ENCODE measurements at places on chromosomes 2 and 18. TPM values are rescaled to one million over a fixed set of nuclear protein-coding genes. Genes with fewer than 3 reads are reported as not detected.

DNA sequence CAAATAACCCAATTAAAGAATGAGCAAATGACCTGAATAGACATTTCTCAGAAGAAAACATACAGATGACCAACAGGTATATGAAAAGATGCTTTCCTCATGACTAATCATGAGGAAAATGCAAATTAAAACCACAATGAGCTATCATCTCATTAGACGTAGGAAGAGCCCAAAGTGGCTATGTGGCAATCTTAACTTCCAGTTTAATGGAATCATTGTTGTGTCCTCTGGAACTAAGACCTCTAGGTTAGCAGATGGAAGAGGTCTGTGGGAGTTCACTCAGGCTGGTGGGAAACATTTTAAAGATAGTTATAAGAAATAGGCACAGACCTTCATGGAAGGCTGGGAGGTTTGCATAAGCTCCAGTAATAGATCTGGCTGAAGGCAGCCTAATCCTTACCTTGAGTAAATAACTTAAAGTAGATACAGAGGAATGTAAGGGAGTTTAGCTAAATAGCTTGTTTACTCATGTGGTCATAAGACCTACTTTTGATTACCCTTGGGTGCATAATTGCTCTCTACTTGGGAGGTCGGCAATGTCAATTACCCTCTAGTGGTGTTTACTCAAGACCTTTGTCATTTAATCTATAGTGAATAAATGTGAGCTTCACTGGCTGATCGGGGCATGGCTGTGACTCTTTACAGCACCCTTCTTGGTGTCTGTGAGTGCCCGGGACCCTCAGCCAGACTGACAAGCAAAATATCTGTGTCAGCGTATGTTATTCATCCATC lies 119.0 kb downstream of the GULP1 start:
- DNase-seq, result no peak

The CPS1 gene
- 0.51 TPM for total RNA-seq

The CTIF gene
- 18.0 TPM for total RNA-seq

The UGT1A5 gene
- total RNA-seq, result not detected

DNA sequence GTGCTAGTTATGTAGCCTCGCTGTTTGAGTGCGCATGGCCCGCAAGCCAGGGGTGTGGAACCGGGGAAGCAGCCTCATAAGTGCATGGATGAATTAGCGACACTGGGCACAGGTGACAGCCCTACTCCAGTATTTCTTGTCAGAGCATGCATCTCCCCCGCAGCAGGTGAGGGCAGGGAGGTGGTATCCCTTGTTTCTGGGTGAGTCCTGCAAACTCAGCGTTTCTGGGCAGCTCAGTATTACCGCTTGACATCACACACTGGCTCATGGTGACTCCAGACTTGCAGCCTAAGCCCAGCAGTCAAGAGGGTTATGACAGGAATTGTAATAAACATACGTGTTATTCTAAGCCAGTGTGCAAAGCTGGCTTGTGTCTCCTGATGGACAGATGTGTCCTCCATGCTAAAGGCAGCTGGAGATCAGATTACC lies 2.5 kb downstream of the CABLES1 start:
- DNase-seq, result peak; percentile 37

GRCh38 chr18:2468051-2468450 lies 103.3 kb downstream of the METTL4 start:
- no peak for DNase-seq

The MAP3K2 gene
- total RNA-seq, result 19.1 TPM

DNA sequence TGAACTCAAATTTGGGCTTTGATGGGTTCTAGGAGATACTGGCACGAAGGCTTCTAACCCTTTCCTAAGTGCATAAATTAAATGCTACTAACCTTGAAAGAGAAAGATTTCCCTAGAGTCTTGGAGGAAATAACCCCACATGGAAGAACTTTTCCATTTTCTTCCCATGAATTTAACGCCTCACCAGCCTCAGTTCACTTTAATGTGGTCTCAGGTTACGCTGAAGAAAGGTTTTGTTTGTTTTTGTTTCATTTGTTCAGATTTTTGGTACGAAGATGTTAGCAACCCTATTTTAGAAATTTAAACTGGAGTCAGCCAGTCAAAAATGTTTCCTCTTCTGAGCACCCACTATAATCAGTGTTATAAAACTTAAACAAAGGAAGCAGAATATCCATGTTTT lies 30.7 kb downstream of the METTL4 start:
- no peak for DNase-seq

DNA sequence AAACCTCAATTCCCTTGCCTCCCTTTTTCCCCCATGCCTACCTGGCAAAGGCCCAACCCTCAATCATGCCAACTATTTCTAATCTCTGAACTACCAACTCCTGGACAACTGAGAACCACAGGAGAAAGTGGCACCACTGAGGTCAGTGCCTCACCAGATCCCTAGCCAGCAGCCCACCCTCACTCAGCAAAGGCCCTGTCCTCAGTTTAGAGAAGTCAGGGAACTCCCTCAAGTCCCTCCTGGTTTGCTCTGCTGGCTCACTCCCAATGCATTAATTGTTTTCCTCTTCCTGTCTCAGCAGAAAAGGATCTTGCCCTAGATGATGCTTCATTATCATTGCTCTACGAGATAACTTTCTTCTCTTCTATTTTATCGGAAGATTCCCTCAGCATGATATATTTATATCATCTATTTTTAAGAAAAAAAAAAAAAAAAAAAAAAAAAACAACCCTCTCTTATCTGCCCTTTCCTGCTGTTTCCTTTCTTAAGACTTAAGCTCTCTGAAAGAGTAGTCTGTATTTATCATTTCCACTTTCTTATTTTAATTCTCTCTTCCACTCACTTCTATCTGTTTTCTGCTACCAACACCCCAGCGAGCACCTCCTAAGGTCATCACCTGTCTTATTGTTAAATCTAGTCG lies 22.7 kb upstream of the ZBTB14 start:
- DNase-seq, result no peak

The ADRA2B gene
- total RNA-seq, result under 0.01 TPM

- DNase-seq, result peak; percentile 23
Measured at GRCh38 chr18:47944972-47945852, 14.8 kb upstream of the SMAD2 start.

DNA sequence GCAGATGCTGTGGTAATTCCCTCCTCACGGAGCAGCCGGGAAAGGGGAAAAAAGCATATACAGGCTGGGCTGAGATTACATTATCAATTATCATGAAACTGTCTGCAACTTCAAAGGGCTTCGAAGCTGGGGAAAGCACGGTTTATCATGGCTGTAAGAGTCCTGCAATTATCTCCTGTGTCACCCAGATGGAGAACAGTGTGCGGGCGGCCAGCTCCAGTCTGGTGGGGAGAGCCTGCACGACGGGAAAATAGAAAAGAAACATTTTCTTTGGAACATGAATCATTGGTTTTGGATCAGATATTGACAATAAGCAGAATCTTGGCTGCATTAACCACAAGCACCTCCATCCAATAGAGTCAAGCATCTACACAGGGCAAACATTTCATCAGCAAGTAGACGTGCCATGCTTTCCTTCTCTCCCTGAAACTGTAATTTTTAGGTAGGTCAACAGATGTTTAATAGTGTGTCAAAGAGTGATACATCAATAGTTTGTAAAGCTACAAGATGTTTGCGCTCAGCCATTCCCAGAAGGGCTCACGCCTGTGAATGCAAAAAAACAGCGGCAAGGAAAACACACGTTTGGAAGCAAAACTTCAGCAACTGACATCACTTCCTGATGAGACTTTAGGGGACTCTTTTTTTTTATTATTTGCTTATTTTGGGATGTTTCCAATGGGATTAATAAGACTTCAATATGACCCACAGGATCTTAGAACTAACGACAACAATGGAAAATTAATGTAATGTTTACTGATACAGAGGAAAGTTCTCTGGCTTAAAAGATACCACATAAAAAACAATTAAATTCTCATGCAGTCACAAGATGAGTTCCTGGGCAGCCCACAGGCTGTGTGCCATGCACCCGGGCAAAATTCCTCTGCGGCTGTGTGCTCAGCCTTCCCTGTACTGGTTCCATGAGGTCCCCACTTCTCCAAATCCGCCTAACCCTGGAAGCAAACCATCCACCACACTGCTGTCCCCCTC lies 111.0 kb upstream of the SALL3 start:
- no peak for DNase-seq

The SULT1C4 gene
- 114 TPM for total RNA-seq

The LRP1B gene
- total RNA-seq, result 0.13 TPM

GRCh38 chr18:44744161-44745121 lies 63.8 kb downstream of the SETBP1 start:
- DNase-seq, result no peak

GRCh38 chr2:9217838-9218770 lies 11.5 kb downstream of the ASAP2 start:
- no peak for DNase-seq

GRCh38 chr2:70725505-70725904 lies 42.5 kb downstream of the ADD2 start:
- no peak for DNase-seq

- DNase-seq, result no peak
Measured at GRCh38 chr2:51633073-51633472, 601.1 kb upstream of the NRXN1 start.

DNA sequence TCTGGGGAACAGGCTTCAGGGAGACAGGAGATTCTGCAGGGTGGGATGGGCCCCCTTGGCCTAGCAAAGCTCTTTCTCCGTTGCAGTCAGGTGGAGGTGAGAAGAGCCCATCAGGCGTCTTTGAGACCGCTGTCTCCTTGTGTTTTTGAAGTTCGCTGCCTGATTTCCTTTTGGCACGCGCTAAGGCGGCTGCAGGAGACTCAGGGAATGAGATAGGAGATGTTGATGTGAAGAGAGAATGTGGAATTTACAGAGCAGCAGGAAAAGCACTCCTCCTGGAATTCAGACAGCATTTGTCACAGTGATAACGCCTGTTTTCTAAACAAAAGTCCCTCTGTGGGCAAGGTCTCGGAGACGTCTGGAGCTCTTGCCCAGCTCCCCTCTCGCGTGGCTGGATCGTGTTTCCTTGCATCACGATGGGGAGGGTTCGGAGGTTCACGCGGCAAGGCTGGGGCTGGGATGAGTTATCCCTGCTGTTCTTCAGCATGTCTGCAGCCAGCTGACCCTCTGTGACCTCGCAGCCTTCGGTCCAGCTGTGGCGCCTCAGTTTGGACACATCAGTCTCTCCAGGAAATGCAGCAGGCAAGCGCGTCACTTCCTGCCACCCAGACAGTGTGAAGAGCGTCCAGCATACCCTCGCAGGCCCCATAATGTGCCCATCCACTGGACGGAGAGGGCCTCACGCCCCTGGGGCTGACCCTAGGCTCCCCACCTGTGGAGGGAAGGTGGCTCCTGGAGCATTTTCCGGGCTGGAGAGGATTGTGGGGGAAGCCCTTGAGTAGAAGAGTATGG lies 30.2 kb downstream of the GLI2 start:
- DNase-seq, result peak; percentile 11

The SIX3 gene
- not detected for total RNA-seq

DNA sequence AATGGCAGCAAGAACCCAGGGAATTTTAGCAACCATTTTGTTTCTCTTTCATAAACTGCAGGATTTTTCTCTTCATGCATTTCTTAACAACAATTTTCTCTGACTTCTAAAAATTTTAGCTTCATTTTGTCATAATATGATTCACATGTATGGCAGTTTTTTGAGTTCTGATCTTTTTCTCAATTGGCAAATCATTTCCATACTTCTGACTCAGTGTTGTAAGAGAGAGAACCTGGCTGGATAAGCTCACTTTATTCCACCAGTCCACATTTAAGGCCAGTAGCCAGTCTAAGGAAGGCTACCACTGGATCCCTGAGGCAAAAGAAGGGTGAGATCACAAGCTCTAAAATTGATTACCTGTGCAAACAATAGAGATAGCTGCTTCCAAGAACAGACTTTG lies 42.8 kb upstream of the COL3A1 start:
- DNase-seq, result no peak

- DNase-seq, result no peak
Measured at GRCh38 chr2:100390001-100390940, 27.2 kb downstream of the CHST10 start.

The RIT2 gene
- not detected for total RNA-seq

The SEC11C gene
- 17.2 TPM for total RNA-seq

- DNase-seq, result no peak
Measured at GRCh38 chr2:224055101-224055500, 16.0 kb upstream of the SERPINE2 start.

The MARCO gene
- total RNA-seq, result not detected

DNA sequence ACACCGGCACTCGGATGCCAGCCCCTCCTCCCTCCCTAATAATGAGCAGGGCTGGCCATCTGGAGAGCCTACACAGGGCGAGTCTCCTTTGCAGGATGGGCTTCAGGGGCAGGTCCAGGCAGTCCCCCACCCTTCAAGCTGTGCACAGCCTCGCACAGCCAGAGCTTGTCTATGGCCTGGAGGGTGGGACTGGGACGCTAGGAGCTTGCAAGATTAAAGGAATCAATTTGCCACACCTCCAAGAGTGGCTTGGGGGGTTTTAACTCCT lies 43.9 kb upstream of the OTOF start:
- no peak for DNase-seq

DNA sequence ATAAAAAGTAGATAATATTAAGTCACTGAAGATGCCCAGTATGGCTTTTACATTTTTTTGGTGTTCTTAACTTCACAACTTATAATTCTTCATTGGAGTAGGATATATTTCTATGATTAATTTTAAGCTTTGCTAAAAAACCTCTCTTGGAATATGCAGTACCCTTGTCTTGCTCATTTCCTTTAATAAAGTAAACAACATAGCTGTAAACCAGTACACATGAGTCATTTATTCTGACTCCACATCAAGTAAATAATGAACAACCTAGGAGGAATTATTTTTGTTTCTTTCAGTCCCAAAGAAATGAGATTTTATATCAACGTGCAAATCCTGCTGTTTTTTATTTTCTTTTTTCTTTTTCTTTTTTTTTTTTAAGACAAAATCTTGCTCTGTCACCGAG lies 869.1 kb downstream of the CNTNAP5 start:
- no peak for DNase-seq

GRCh38 chr2:67883316-67884087 lies 179.3 kb downstream of the C1D start:
- peak; percentile 68 for DNase-seq

DNA sequence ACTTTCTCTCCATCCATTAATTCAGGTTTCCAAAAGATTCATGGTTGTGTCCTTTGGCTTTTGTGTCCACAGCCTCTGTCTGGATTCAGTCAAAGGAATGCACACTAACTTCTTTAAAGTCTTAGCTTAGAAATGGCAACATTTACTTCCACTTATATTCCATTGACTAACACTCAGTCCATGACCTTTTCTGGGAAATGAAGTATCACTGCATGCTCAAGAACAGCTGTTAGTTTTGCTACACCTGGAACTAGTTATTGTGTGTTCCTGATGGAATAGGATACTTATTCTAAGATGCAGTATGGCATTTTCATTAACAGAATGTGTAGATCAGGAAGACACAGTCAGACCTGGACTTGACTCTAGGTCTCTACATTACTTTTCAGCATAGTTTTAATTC lies 88.8 kb downstream of the KYNU start:
- DNase-seq, result no peak

DNA sequence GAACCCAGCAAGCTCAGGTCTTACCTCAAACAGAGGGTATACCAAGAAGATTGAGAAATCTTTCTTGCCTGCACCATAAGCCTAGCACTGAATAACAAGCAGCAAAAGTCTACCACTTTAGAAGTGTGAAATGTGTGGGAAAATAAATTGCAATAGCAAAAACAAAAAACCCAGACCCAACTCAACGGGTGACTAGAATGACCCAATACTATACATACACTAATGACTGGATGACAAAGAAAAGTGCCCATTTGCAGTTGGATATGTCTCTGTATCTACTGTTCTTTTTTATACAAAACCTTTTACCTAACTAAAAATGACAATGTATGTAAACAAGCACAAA lies 950.6 kb downstream of the TRIB2 start:
- DNase-seq, result no peak

- DNase-seq, result no peak
Measured at GRCh38 chr2:21467910-21468309, 344.1 kb downstream of the TDRD15 start.

The DDX18 gene
- total RNA-seq, result 39.7 TPM

GRCh38 chr2:196592911-196593881 lies 46.3 kb upstream of the CCDC150 start:
- DNase-seq, result peak; percentile 73

Measured in dermis microvascular lymphatic vessel endothelial cell (primary cell).